Putamen (tissue), 1 donor: ENCODE measurements at places on chromosomes 12 and 14.

GRCh38 chr14:71651228-71651627, 281.0 kb upstream of the RGS6 start:
- peak; percentile 58 for DNase-seq

- no peak for DNase-seq
Measured at GRCh38 chr12:57101892-57102695, 9.1 kb downstream of the STAT6 start.

DNA sequence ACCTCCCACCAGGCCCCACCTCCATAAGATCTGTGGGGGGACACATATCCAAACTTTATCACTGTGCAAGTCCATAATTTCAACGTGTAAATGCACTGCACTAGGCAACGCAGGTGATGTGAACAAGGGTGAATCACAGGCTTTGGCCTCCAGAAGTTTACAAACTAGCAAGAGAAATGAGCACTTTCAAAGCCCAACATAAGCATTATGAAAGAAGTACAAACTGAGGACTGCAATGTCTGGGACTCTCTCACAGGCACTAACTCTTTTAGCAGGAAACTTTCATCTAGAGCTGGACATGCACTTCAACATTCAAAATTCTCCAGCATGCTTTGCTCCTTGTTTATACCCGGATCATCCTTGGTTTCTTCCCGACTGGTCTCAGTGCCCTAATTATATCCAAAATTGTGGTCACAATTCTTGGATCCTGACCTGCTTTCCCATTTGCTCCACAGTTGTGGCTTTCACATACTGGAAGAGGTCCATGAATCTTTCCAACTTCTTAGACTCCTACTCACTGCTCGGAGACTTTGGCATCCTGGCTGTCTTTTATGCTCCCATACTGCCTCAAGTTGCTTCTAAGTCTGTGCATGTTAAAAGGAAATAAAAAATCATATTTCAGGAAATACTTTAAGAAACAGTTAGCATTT, 44.9 kb upstream of the STRAP start:
- no peak for DNase-seq

GRCh38 chr12:121214855-121215745, 5.2 kb downstream of the P2RX4 start:
- no peak for DNase-seq

DNA sequence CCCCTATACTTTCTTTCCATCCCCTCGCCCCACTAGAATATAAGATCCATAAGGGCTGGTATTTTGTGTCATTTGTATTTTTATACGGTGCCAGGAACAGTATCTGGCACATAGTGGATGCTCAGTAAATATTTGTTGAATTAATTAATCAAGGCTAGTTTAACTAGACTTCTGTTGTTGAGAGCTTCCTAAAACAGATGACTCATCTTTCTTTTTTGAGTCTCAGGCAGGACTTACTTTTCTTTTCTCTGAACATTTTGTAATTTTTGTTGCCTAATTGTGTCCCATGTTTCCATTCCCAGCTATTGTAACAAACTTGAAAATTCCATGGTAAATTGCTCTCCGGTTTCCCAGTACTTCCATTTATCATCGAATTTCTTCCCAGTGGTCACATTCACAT, 16.7 kb downstream of the STK38L start:
- DNase-seq: no peak

DNA sequence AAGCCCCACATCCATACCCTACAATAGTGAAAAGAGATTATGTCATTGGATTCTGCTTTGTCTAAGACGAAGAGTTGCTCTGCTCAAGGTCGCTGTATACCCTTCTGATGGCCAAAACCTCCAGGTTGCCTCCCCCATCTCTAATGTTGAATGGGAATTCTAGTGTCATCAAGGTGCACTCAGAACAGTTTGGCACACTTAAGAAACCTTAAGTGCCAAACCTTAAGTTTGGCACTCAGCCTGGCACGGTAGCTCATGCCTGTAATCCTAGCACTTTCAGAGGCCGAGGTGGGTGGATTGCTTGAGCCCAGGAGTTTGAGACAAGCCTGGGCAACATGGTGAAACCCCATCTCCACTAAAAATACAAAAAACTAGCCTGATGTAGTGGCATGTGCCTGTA, 1245.6 kb upstream of the SEL1L start:
- no peak for DNase-seq

GRCh38 chr12:91868054-91868453, 277.6 kb downstream of the BTG1 start:
- DNase-seq: no peak

- no peak for DNase-seq
Measured at GRCh38 chr12:14811486-14811885, 2.5 kb downstream of the SMCO3 start.

GRCh38 chr12:70246580-70246979, 3.3 kb downstream of the CNOT2 start:
- DNase-seq: no peak

- no peak for DNase-seq
Measured at GRCh38 chr12:29534935-29535334, 37.4 kb upstream of the OVCH1 start.

- peak; percentile 74 for DNase-seq
Measured at GRCh38 chr12:50597200-50598195, 92.7 kb downstream of the DIP2B start.

DNA sequence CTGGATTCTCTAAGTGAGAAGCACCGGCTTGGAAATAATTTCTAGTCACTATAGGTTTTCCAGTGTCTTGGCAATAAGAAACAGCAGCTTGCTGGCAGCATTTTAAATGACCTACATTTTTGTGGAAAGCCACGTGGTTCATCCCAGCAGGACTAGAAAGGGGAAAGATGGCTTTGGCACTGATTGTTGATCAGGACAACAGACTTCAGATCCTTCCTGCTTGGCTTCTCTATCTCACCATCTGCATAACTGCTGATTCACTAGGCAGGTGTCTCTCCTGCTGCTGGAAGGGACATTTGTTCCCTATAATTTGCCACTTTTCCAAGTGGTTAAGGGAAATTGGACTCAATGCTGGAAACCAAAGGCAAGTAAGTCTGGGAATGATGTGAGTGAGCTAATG, 131.0 kb downstream of the TTC8 start:
- no peak for DNase-seq

DNA sequence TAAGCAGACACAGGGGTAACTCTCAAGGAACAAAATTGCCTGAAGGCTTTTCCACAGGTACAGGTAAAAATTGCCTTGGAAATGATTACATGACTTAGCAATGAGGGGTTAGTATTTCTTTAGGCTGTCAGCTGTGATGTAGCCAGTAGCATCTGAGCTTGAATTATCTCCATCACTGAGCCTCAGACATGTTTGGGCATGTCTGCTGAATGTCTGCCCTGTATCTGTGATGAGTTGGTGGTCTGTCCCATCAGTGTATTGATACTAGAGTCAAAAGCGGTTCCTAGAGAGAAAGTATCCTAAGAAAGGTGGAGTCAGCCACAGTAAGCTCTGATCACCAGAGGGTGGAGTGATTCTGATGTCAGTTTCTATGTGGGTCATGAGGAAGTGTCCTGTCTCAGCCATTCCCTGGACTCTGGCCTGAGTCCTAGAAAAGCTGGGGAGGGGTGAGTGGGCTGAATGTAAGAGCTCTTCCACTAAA, 16.3 kb downstream of the AKAP6 start:
- DNase-seq: no peak

- DNase-seq: no peak
Measured at GRCh38 chr12:42582050-42582449, 7.5 kb downstream of the PRICKLE1 start.

- DNase-seq: no peak
Measured at GRCh38 chr14:61523751-61524150, 171.6 kb upstream of the HIF1A start.

DNA sequence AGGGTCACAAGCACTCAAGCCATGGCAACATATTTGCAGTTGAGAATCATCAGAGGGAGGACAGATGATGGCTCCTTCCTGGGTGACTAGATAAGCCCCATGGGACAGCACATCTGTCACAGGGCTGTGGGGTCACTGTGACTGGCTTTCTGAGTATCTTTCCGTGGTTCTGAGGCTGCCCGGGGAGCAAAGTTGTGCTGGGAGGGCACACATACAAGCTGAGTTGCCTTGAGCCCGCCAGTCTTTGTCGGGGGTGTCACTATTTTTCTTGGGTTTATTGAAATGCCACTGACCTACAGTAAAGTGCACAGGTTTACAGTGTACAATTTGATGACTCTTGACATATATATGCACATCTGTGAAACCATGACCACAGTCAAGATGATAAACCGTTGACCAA, 17.2 kb upstream of the KIF26A start:
- DNase-seq: no peak

DNA sequence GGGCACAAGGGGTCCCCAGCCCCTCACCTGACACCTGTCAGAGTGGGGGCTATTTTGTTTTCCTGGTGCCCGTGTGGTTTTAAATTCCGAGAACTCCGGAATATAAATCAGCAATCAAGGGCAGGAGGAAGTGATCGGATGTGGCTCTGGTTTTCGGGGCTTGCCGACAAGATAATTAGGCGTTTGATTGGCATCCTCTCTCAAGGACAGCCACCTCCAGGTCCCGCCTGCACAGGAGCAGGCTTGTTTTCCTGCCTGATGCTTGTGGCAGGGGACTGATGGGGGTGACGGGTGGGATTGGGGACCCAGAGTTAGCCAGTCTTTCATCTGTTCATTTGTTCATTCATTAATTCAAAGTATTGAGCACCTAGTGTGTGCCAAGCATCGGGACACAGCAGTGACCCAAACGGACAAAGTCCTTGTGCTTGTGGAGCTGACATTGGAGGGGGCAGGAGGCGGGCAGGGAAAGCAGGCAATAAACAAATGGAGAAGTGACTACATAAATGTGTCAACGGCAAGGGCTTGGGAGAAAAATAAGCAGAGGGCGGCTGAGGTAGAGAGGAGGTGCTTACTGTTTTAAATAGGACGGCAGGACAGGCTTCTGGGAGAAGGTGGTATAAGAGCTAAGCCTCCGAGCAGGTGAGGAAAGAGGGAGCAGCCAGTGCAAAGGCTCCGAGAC, 166.5 kb downstream of the PHETA1 start:
- no peak for DNase-seq

DNA sequence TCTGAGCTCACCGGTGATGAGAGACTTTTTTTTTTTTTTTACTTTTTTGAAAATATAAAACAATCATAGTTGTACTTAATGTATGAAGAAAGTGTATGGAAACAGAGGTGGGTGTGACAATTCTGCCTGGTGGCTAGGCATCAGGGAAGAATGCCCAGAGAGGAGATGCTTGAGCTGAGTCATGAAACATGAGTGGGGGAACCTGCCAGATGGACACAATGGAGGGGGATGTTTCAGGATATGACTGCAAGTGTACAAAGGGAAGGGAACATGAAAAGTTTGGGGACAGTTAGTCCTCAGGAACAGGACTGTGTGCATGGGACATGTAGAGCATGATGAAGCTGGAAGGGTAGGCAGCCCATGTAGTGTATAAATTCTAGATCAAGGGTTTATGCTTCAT, 274.2 kb upstream of the E2F7 start:
- DNase-seq: no peak

DNA sequence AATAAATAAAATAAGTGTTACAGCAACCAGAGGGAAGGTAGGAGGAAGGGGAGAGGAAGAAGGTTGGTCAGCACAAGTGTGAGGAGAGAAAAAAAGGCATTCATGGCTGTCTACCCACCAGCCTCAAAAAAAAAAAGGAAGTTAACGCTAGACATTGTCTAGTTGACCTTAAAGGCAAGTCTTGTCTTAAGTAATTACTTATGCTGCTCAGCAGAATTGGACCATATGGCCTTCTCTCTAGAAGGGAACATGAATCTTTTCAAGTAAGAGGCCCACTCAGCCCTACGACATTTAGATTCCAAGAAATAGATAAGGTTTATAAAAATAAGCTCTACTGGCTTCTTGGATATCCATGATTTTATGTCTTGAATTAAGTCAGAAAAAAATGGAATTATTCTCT, 172.7 kb downstream of the ETNK1 start:
- no peak for DNase-seq

GRCh38 chr12:52844386-52844785, 4.4 kb downstream of the KRT78 start:
- no peak for DNase-seq

DNA sequence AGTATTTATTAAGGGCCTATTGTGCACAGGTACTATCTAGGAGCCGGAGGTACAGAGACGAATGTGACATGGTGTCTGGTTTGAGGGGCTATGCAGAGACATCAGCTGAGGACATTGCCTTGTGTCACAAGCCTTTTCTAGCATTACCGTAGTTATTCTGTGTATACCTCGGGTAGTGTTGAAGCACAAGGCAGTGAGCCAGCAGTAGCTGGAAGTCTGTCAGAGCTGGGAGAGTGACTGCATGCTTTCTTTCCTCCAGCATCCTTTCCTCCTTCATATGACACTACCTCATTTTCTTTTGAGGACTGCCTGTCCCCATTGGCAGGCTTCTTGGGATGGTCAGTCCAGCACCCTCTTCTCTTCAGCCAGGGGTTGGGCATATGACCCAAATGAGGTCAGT, 77.0 kb downstream of the POLR3B start:
- DNase-seq: no peak

DNA sequence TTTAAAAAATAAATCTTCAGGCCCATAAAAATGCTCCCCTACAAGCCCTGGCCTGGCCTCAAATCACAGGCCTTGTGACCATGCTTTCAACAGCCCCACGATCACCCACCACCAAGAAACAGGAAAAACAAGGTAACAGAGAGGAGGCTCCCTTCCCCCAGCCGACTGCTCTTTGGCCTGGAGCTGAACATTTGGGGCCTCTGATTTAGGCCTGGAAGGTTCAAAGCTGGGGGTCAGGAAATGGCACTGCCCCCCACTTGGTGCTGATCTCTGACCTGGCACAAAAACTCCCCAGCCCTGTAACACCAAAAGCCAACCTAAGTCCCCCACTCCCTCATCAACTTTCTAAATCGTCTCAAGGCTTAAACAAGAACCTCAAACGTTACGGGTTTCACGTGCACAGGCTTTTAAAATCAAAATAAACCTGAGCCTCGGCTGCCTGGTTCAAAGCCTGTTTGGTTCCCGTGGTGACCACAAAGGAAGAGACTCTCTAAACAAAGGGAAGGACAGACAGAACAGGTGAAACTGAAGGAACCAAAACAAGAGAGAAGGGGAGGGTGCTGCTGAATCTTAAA, 9.0 kb downstream of the ACTN1 start:
- DNase-seq: no peak

DNA sequence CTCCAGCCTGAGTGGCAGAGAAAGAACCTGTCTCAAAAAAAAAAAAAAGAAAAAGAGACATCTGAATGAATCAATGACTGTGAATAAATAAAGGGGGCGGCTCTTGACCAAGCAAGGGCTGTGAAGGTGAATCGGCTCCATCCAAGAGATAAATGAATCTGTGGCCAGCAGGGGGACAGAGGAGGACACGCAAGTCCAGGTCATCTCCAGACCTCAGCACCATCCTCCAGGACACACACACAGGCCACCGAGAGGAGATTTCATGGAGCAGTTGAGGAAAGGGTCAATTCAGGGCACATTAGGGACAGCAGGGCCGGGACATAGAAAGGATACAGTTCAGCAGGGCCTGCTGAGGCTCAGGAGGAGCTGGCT, 21.6 kb downstream of the TRPV4 start:
- no peak for DNase-seq

- DNase-seq: no peak
Measured at GRCh38 chr12:22467190-22467589, 77.2 kb downstream of the C2CD5 start.
